ENCODE measurements at places on chromosomes 7 and 10.

DNA sequence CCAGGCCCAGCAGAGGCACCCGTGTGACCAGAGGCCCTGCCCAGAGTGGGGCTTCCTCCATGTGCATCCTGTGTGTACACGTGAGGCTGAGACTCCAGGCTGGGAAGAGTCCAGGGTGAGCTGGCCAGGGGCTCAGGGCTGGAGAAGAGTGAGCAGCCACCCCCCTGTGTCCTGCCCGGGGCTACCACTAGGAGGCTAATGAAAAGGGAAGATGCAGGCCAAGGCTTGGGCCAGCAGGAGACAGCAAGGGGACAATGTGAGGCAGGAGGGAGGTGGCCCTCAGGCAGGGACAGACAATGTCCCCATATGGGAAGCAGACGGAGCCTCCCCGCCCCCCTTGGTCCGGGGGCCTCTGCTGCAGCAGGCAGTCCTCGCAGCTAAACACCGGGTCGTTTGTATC lies 102.0 kb downstream of the HIF1AN start:
- DNase-seq, result no peak

DNA sequence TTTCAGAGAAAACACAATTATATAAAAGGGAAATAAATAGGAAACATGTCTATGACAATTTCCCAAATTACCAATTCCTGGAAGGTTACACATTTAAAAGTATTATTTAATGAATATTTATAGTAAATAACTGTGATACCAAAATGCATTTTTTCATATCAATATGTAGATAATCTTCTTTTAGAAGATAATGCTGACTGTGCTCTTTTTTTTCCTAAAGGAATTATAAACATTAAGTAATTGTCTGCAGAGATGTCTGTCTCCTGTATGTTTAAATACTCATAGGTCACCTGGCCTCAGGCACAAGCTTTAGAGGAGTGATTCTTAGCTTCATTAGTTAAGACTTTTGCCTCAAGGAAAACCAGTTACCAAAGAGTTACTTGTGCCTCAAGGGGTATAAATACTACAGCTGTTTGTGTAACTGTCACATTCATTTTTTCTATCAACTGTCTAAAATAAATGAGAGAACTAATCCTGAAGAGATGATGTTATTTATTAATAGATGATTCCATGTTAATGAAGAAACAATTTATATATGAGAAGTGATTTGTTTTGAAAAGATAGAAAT lies 77.1 kb downstream of the DNAJC1 start:
- no peak for DNase-seq

DNA sequence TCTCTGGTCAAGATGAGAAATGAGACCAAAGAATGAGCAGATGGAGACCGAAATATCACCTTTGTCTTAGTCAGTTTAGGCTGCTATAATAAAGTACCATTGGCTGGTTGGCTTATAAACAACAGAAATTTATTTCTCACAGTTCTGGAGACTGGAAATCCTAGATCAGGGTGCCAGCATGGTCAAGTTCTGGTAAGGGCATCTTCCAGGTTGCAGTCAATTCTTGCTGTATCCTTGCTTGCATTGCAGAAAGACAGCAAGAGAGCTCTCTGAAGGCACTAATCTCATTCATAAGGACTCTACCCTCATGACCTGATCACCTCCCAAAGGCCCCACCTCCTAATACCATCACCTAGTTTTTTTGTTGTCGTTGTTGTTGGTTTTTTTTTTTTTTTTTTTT lies 52.7 kb upstream of the MKLN1 start:
- no peak for DNase-seq

GRCh38 chr7:8389593-8390261 lies 43.7 kb upstream of the NXPH1 start:
- DNase-seq, result peak; percentile 52

DNA sequence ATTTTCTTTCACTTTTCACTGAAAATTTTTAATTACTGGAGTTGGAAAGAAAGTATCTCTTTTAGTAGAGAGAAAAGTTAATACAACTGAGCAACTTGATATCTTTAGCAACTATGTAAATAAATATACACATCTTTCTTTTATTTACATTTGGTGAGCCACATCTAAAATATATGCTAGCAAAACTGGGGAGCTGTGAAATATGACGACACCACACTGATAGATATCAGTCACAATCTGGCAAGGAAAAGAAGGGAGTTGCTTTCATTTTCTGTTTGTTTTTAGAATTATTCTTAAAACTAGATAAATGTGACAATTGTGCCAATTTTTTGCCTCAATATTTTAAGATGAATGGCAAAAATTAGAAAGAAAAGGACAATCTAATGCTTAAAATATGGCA lies 2.7 kb upstream of the ZNF804B start:
- DNase-seq, result no peak

Measured in tongue (tissue), 3 donors.